ENCODE measurements at places on chromosomes 13 and 19. TPM values are rescaled to one million over a fixed set of nuclear protein-coding genes. Genes with fewer than 3 reads are reported as not detected.

GRCh38 chr19:51547397-51548212 lies 16.1 kb upstream of the SIGLEC6 start:
- DNase-seq, result no peak
- no peaks in the 10 kb centered on the region for H3K27me3 ChIP-seq
- no peak overlapping the region for H3K4me3 ChIP-seq
- no peaks in the 10 kb centered on the region for H3K36me3 ChIP-seq
- no peak overlapping the region for H3K27ac ChIP-seq

DNA sequence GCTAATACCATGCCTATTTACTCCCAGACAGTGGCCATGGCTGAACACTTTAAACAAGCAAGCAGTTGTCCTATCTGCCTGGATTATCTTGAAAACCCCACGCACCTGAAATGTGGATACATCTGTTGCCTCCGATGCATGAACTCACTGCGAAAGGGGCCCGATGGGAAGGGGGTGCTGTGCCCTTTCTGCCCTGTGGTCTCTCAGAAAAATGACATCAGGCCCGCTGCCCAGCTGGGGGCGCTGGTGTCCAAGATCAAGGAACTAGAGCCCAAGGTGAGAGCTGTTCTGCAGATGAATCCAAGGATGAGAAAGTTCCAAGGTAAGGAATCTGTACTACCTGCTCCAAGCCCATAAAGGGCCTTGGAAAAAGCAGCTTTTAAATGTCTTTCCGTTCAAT lies 8.6 kb downstream of the RFPL4AL1 start:
- H3K27ac ChIP-seq, result no peak overlapping the region
- no peaks in the 10 kb centered on the region for H3K4me1 ChIP-seq
- no peak for DNase-seq
- no peaks in the 10 kb centered on the region for H3K36me3 ChIP-seq
- no peak overlapping the region for H3K4me3 ChIP-seq

GRCh38 chr13:33205804-33206221 lies 79.7 kb downstream of the STARD13 start:
- H3K4me3 ChIP-seq, result no peak overlapping the region
- no peak for DNase-seq
- H3K27ac ChIP-seq, result peak overlapping the region; percentile 87
- H3K4me1 ChIP-seq, result peaks cover 56% of the 10 kb centered on the region
- no peaks in the 10 kb centered on the region for H3K36me3 ChIP-seq

DNA sequence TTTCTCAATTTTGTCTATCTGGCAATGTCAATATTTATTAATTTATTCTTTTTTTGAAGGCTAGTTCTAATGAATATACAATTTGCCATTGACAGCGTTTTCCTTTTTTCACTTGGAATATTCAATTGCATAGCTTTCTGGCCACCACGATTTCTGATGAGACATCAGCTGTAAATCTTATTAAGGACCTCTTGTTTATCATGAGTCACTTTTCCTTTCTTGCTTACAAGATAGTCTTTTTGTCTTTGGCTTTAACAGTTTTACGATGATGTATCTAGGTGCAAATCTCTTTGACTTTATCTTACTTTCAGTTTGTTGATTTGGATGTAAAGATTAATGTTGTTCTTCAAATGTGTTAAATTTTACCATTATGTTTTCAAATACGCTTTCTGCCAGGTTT lies 991.6 kb upstream of the SLC10A2 start:
- no peak for DNase-seq
- no peaks in the 10 kb centered on the region for H3K27me3 ChIP-seq
- H3K4me1 ChIP-seq, result no peaks in the 10 kb centered on the region
- H3K36me3 ChIP-seq, result no peaks in the 10 kb centered on the region
- H3K27ac ChIP-seq, result no peak overlapping the region

Gene CEACAM16
- total RNA-seq, result not detected

DNA sequence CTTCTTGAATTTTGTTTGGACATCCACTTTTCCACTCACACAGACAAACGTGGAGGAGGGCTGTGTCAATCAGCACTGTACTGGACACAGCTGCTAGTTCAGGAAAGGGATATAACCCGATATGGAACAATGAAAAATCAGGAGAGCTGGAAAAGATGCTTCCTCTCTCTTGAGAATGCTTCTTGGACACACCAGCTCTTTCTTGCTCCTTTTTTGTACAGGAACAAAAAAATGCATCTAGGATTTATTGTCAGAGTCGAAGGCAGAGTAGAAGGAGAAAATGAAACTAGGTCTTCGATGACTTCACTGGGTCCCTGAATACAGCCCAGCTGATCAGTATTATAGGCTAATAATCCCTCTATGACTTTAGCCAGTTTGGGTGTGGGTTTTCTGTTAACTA lies 62.2 kb downstream of the PEG3 start:
- DNase-seq, result no peak
- no peaks in the 10 kb centered on the region for H3K4me1 ChIP-seq
- no peaks in the 10 kb centered on the region for H3K36me3 ChIP-seq
- H3K27ac ChIP-seq, result no peak overlapping the region
- no peak overlapping the region for H3K4me3 ChIP-seq

Gene CGB3
- not detected for total RNA-seq

DNA sequence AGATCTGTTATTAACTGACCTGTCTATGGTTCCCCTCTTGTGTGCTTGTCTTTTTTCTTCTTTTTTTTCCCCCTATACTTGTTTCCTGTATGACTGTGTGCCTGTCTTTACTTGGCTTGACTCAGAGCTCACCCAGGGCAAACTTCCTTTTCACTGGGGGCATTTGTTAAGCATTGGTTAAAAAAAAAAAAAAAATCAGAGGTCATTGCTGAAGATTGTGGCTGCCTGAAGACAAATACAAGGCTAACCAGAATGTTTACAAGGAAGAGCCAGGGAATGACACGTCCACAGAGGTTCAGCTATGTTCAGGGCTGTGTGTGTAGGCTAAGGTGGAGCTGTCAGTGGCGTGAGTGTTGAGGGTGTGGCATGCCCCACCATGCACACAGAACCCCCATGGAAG lies 47.1 kb downstream of the LNX2 start:
- no peaks in the 10 kb centered on the region for H3K4me1 ChIP-seq
- no peak overlapping the region for H3K4me3 ChIP-seq
- H3K27me3 ChIP-seq, result no peaks in the 10 kb centered on the region
- H3K27ac ChIP-seq, result no peak overlapping the region
- peaks cover 22% of the 10 kb centered on the region for H3K36me3 ChIP-seq

Gene IGFL3
- total RNA-seq, result not detected

- DNase-seq, result no peak
- H3K27me3 ChIP-seq, result no peaks in the 10 kb centered on the region
- no peak overlapping the region for H3K27ac ChIP-seq
- no peaks in the 10 kb centered on the region for H3K36me3 ChIP-seq
- H3K4me3 ChIP-seq, result no peak overlapping the region
Measured at GRCh38 chr13:50188696-50189095, 173.5 kb downstream of the KCNRG start.

- no peaks in the 10 kb centered on the region for H3K27me3 ChIP-seq
- peak; percentile 83 for DNase-seq
- peaks cover 28% of the 10 kb centered on the region for H3K36me3 ChIP-seq
- peak overlapping the region; percentile 52 for H3K27ac ChIP-seq
- peaks cover 44% of the 10 kb centered on the region for H3K4me1 ChIP-seq
Measured at GRCh38 chr19:18846862-18847548, 15.2 kb downstream of the UPF1 start.

GRCh38 chr19:50580970-50581634 lies 12.9 kb upstream of the LRRC4B start:
- H3K27ac ChIP-seq, result no peak overlapping the region
- no peak overlapping the region for H3K4me3 ChIP-seq
- peaks cover 5% of the 10 kb centered on the region for H3K27me3 ChIP-seq
- no peaks in the 10 kb centered on the region for H3K4me1 ChIP-seq

GRCh38 chr19:3055741-3056416 lies 6.4 kb downstream of the TLE5 start:
- no peak overlapping the region for H3K4me3 ChIP-seq
- no peaks in the 10 kb centered on the region for H3K27me3 ChIP-seq
- H3K4me1 ChIP-seq, result peaks cover 81% of the 10 kb centered on the region
- DNase-seq, result no peak
- peaks cover 22% of the 10 kb centered on the region for H3K36me3 ChIP-seq

DNA sequence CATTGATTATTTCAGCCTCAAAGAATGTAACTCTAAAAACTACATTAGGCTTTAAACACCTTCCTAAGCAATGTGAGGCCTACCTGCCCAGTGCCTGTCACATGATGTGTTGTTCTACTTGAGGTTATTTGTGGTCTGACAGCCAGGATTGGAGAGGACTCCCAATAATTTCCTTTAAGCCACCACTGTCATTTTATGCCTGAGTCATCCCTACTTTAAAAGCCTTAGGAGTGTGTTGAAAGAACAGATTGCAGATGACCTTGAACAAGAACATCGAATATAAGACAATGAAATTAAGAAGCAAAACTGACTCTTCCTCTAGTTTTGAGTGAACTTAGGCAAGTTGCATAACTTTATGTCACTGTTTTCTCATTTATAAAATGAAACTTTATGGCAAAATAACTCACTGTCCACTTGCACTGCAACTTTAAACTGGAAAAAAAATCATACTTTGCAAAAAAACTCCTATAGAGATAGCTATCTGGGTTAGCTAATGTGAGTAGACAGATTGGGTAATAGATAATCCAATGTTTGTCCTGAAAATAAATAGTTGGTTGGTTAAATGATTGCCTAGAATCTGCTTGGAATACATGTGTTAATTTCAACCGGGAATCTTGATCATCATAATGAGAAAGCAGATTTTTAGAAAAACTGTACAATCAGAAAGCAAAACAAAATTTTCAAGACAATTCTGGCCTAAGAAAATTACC lies 361.2 kb downstream of the SUCLA2 start:
- no peaks in the 10 kb centered on the region for H3K27me3 ChIP-seq
- no peak for DNase-seq
- no peaks in the 10 kb centered on the region for H3K36me3 ChIP-seq
- no peak overlapping the region for H3K4me3 ChIP-seq
- H3K27ac ChIP-seq, result no peak overlapping the region

Gene GAPDHS
- not detected for total RNA-seq

Gene ALOX5AP
- 41.4 TPM for total RNA-seq

DNA sequence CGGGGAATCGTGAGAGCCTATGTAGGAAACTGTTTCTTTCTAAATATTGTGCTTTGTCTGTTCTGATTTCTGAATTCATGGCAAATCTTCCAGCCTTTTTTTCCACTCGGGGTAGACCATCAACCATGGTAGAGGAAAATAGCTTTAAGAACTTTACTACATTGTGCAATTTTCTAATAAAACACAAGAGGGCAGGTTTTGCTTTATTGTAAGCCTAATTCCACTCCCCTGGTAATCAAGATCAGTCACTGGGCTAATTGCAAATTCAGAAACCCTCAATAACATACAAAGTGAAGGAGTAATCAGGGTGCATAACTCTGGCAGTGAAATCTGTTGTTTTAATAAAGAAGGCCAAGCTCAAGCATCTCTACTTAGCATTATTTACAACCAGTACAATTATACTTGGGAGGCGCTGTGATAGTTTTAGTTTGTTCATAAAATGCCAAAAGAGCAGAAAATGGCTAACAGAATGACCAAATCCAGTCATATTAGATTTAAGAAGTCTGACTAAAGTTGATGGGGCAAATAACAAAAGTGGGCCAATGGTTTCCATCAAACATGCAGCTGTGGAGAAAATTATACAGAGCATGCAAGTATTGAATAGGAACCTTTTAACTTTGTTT lies 43.8 kb downstream of the DCT start:
- DNase-seq, result no peak
- no peaks in the 10 kb centered on the region for H3K4me1 ChIP-seq
- H3K27me3 ChIP-seq, result no peaks in the 10 kb centered on the region
- H3K27ac ChIP-seq, result no peak overlapping the region
- no peaks in the 10 kb centered on the region for H3K36me3 ChIP-seq
- H3K4me3 ChIP-seq, result no peak overlapping the region

GRCh38 chr19:54262066-54262465 lies 5.0 kb upstream of the LILRB5 start:
- no peak overlapping the region for H3K27ac ChIP-seq
- no peaks in the 10 kb centered on the region for H3K36me3 ChIP-seq
- H3K27me3 ChIP-seq, result no peaks in the 10 kb centered on the region
- H3K4me1 ChIP-seq, result no peaks in the 10 kb centered on the region
- DNase-seq, result no peak

Gene ZNF230
- total RNA-seq, result 5.2 TPM

Gene FGF22
- total RNA-seq, result 0.30 TPM

DNA sequence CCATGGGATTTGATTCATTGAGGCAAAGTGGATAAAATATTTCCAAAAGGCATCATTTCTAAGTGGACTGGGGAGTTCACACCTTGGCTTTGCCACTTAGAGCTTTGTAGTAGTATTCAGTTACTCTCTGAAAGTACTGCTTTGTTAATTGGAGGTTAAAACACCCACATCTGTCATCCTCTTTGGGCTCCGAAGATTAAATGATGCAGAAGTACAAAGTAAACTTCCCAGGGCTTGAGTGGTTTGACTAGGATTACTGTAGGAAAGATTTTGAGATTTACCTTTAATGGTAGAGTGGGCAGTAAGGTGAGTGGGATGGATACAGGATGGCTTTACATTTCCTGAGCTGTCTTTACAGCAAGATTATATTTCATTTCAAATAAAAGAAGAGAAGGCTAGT lies 42.4 kb downstream of the WASF3 start:
- no peak overlapping the region for H3K4me3 ChIP-seq
- no peaks in the 10 kb centered on the region for H3K27me3 ChIP-seq
- H3K27ac ChIP-seq, result no peak overlapping the region
- H3K4me1 ChIP-seq, result peaks cover 24% of the 10 kb centered on the region
- no peaks in the 10 kb centered on the region for H3K36me3 ChIP-seq

DNA sequence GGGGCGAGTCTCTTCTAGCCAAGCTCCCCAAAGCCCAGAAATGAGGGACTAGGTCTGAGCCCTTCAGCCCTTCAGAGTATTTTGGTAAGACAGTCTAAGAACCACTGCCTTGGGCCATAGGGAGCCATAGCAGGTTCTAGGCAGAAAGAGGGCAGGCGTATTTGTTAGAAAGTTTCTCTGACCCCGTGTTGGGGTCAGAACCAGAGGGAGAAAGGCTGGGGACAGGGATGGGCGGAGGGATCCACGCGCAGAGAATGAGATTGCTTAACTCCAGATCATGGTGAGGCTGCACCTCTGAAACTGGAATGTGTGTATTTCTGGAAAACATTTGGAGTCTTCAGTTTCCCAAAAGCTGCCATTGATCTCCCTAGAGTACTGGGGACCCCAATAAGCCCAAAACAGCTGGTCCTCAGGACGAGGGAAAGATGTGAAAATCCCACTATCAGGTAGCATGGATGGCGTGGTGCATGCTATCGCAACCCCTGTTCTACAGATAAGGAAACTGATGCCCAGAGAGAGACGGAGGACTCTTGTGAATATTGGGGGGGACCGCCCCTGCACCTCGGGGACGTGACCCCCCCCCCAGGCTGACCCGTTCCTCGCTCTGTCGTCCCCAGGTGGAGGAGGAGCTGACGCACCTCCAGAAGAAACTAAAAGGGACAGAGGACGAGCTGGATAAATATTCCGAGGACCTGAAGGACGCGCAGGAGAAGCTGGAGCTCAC lies 703 bp upstream of the TPM4 start:
- no peaks in the 10 kb centered on the region for H3K27me3 ChIP-seq
- H3K4me3 ChIP-seq, result peak overlapping the region; percentile 76
- no peak for DNase-seq
- peak overlapping the region; percentile 100 for H3K27ac ChIP-seq
- no peaks in the 10 kb centered on the region for H3K36me3 ChIP-seq
- H3K4me1 ChIP-seq, result peaks cover 30% of the 10 kb centered on the region

Gene KLK15
- total RNA-seq, result not detected
